ENCODE measurements at places on chromosomes 3 and 15.

GRCh38 chr15:64459066-64459781 lies 1.2 kb upstream of the ZNF609 start:
- DNase-seq, result no peak

GRCh38 chr3:96027718-96028117 lies 786.7 kb upstream of the EPHA6 start:
- no peak for DNase-seq

- DNase-seq, result no peak
Observed at GRCh38 chr15:67097930-67098740, 32.7 kb downstream of the SMAD3 start.

GRCh38 chr3:30081904-30082303 lies 524.5 kb upstream of the TGFBR2 start:
- no peak for DNase-seq
